Suprapubic skin (tissue), 4 donors: ENCODE measurements at places on chromosomes 6 and 20. TPM values are rescaled to one million over a fixed set of nuclear protein-coding genes. Genes with fewer than 3 reads are reported as not detected.

DNA sequence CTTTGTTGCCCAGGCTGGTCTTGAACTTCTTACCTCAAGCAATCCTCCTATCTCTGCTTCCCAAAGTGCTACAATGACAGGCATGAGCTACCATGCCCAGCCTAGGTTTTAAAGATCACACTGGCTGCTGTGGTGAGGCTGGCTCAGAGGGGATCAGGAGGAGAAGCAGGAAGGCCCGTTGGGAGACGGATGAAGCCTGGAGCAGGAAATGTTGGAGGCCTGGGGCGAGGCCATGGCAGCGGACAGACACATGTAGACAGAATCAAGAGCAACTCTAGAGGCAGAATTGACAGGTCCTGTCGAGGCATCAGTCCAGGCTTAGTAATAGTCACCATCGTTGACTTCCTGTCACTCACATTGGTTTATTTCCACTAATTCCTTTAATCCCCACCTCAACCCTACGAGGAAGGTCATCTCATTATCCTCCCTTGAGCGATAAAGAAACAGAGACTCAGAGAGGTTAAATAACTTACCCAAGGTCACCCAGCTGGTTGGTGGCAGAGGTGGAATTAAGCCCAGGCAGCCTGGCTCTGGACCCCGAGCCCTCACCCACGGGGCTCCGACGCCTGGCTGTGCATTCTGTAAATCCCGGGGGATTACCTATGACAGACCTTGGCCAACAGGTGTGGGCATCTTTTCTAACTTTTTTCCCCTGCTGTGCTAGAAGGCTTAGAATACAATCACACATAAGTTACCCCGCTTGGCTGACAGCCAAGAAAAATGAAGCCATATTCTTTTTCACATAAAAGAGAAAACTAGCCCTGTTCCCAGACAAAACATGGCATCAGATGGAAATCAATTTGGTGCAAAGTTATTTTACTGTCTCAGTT is 113.4 kb downstream of the EYA2 start:
- no peak for DNase-seq

DNA sequence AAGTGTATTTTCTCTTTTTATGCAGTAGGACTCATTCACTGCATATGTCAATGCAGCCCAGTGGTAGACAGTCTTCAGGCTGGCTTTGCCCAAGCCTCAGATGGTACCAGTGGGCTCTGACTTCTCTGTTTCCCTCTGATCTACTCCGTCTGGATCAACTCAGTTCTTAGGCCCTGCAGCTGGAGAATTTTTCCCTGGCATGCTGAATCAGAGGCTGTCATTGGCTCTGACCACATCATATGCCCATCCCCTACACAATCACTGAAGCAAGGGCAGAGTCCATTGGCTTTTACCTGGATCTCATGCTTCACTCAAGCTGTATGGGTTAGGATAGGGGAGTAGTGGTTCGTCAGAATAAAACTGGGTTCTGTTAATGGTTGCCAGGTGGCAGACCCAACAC is 57.8 kb downstream of the KIZ start:
- no peak for DNase-seq

GRCh38 chr6:8513174-8513573 is 77.8 kb upstream of the SLC35B3 start:
- no peak for DNase-seq

DNA sequence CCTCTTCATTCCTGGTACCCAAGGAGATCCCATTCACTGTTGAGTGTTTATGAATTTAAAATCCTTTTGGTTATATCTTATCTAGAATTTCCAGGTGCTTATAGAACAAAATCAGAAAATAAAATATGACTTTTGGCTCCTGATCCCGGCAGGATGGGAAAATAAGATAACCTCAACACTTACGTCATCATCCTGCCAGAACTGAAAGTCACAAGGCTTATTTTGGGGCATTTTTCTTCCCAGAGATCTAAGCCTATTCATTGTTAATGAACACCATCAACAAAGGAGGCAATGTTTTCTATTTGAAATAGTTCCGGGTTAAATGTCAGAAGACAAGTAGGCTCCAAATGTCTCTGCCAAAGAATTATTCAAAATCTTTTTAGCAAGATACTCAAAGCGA is 580.6 kb downstream of the TFAP2A start:
- DNase-seq = no peak

The CTCFL gene
- total RNA-seq = not detected

The KCNQ5 gene
- total RNA-seq = not detected

The FLRT3 gene
- total RNA-seq = 36.6 TPM
